ENCODE measurements at places on chromosomes 4 and X.

- no peak for DNase-seq
Measured at GRCh38 chr4:40193016-40193571, 3.7 kb upstream of the RHOH start.

GRCh38 chr4:73006286-73006990 lies 63.1 kb downstream of the COX18 start:
- DNase-seq = no peak

- no peak for DNase-seq
Measured at GRCh38 chr4:26127851-26128337, 192.9 kb upstream of the RBPJ start.

DNA sequence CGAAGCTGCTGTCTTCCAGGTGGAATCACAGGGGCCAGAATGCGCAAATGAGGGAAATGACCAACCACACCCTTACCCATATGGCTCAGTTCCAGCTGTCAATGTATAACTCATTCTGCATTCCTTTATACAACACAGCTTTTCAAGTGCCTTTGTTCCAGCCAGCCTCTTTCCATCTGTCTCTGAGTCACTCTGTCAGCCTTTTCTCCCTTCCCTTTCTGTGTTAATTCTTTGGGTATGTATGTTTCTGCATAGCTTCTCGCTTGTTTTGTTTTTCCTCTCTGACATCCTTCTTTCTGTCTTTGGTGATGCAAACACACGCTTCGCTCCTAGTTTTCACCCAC lies 54.5 kb downstream of the RS1 start:
- no peak for DNase-seq

DNA sequence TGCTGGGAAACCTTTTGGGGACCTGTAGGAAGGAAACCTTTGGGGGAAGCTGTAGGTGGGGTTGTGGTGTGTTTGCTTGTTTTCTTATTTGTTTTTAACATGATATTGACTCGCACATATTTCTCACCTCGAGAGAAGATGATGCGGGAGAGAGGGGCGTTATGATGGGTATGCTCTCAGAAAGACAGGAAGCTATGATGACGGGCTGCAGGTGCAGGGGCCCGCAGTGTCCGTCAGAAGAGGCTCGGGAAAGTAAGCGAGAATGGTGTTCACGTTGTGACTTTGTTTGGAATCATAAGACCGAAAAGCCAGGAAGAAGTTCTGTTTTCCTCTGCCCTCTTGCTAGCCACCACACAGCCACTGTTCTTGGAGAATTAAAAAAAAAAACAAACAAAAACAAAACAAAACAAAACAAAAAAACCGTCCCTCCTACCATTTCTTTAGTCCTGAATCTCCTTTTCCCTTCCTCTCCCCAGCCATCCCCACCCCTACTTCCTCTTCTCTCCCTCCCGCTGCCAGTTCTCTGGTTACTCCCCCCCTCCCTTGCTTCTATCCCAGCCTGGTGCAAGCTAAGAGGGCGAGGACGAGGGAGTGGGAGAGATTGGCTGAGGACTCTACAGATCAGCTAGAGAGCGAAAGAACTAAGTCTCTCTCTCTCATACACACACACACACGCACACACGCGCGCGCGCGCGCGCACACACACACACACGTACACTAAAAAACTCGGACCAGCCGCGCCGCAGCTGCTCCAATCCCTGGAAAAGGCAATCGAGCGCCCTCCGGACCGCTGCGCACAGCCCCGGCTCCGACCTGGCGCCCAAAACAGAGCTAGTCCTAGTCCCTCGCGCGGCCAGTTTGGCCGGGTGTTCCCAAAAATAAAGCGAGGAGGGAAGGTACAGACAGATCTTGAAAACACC lies at the start of gene BMP3:
TSS of gene BMP3 (plus strand) at position 648 of the 920 bp plus-strand sequence. CDS start 577 bp downstream, outside the sequence.
- DNase-seq = no peak

Data from stimulated activated CD4-positive, alpha-beta T cell treated with anti-CD3 and anti-CD28 coated beads, Interleukin-4, amount 100 ng/mL, for 48 hours (primary cell).